ENCODE measurements at places on chromosomes 6 and 20.

GRCh38 chr6:119142637-119143036 lies 64.2 kb upstream of the FAM184A start:
- DNase-seq, result no peak

DNA sequence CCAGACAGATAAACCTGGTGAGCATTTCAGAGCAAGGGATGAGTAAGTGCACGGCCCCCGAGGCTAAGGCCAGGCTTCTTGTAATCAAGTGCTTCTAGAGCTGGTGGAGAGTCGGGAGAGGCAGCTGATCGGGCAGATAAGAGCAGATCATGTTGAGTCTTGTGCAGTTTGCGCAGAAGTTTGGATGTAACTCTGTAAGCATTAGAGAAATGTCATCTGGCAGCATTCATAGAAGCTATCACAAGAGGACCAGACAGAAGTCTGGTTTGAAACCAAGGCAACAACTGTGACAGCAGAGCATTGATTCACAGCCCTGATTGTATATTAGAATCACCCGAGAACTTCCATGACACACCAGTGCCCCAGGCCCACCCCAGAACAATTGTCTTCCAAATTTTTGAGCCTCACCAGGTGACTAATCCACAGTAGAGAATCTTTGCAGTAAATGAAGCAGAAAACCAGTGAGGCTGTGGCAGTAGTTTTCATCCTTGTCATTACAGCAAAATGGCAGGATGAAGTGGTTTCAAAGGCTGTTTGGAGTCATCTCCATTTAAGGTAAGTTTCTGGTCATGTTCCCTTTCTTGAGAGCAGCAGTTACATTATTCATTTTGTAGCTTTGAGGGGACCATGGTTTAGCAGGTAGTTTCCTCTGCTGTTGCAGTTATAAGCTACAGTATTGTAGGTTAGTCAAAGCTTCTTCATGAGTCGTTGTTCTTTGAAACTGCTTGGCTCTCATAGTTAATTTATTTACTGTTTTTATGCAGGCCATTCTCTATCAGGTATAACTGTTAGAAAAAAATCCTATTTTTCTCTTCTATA lies 84.1 kb downstream of the RNF217 start:
- DNase-seq, result no peak

DNA sequence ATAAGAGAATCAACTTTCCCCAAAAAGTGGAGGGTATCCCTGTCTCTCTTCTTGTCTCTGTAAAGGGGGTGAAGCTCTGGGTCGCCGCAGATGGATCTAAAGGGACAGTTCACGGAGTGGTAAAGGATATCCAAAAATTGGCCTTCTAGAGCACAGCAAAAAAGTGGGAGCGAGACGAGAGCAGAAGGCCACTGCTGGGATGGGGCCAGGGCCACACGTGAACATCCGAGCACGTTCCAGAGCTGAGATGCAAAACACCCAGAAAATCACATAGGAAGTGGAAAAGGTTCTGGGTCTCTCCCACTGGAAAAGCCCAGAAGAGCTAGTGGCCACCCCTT lies 837 bp downstream of the TRAM2 start:
- no peak for DNase-seq

DNA sequence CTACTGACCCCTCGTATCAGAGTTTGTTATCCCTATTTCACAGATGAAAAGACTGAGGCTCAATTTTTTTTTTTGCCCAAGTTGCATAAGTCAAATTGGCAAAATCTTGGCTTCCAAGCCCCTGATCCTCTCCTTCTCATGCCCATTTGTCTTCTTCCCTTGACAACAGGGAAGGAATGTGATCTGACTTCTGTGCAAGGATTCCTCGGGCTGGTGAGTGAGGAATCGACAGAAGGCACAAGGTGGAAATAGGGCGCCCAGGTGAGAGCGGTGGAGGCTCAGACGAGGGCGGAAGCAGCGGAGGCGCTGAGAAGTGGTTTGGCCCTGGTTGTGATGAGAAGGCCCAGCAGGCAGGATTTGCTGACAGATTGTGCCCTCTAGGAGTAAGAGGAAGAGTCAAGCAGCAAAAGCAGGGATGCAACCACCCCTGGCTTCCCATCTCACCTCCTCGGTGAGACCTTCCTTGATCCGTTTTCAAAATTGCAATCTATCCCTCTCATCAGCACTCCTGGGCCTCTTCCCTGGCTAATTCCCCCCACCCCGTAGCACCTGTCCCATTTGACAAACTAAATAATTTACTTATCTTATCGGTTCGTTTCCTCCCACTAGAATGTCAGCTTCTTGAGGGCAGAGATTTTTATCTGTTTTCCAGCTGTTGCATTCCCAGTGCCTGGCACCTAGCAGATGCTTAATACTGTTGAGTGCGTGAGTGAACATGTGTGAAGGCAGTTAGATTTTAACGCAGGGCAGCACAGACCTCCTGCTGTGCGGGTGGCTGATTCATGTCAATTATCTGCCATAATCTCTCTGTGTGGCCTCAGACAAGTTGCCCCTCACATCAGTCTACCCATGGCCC lies 3.7 kb upstream of the SIRPA start:
- DNase-seq, result no peak

DNA sequence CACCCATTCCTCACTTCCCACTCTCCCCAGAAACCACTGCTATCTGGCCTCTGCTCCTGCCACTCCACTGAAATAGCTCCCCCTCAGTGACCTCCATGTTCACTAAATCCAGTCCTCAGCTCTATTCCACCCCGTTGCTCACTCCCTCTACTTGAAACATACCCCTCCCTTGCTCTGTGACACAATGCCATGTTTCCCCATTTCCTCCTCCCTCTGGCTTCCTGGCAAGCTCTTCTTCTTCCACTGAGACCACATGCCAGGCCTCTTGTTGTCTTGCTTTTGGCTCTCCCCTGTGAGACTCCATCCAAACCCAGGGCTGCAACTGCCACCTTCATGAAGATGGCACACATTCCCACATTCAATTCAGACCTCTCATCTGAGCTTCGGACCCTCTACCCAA lies 13.9 kb downstream of the TMEM151B start:
- no peak for DNase-seq

All from dermis microvascular lymphatic vessel endothelial cell (primary cell).